ENCODE measurements at places on chromosomes 4 and X.
A peak's percentile ranks its signal among the peaks of the same experiment; 100 is the strongest.

- no peaks in the 10 kb centered on the region for H3K36me3 ChIP-seq
- no peak overlapping the region for H3K4me3 ChIP-seq
- DNase-seq: no peak
- no peaks in the 10 kb centered on the region for H3K4me1 ChIP-seq
Measured at GRCh38 chr4:117610706-117611308, 423.5 kb upstream of the NDST3 start.

GRCh38 chrX:18929775-18930174 is 54.1 kb downstream of the PHKA2 start:
- no peaks in the 10 kb centered on the region for H3K27me3 ChIP-seq
- no peaks in the 10 kb centered on the region for H3K4me1 ChIP-seq
- H3K4me3 ChIP-seq: no peak overlapping the region
- H3K27ac ChIP-seq: no peak overlapping the region

GRCh38 chrX:39946822-39947221 is 150.9 kb downstream of the BCOR start:
- no peak overlapping the region for H3K27ac ChIP-seq
- no peak for DNase-seq
- H3K27me3 ChIP-seq: no peaks in the 10 kb centered on the region
- H3K4me3 ChIP-seq: no peak overlapping the region

GRCh38 chrX:130117166-130117565 is 6.9 kb upstream of the ELF4 start:
- H3K4me1 ChIP-seq: peaks cover 17% of the 10 kb centered on the region
- DNase-seq: no peak
- H3K36me3 ChIP-seq: peaks cover 5% of the 10 kb centered on the region
- no peak overlapping the region for H3K27ac ChIP-seq
- no peak overlapping the region for H3K4me3 ChIP-seq

- H3K27ac ChIP-seq: no peak overlapping the region
- no peaks in the 10 kb centered on the region for H3K27me3 ChIP-seq
- peaks cover 8% of the 10 kb centered on the region for H3K4me1 ChIP-seq
- DNase-seq: no peak
Measured at GRCh38 chrX:104187931-104188330, 21.7 kb downstream of the FAM199X start.

DNA sequence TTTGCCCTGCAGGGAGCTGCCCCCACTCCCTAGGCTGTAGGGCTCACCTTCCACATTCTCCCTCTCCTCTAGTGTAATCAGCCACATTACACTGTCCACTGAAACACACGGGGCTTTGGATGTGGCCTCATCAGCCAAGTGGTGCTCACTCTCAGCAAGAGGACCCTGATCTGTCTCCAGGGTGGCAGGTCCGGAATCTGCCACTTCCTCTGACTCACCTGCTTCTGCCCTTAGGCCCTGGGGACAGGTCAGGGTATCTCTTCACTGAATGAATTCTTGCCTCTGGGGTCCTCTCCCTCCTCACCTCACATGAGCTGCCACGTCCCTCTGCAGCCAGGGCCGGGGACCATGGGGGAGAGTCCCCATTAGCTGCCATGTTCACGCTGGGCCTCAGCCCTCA is 15.9 kb downstream of the ZNF41 start:
- H3K4me1 ChIP-seq: peaks cover 26% of the 10 kb centered on the region
- H3K4me3 ChIP-seq: no peak overlapping the region
- H3K36me3 ChIP-seq: peaks cover 17% of the 10 kb centered on the region
- no peaks in the 10 kb centered on the region for H3K27me3 ChIP-seq

GRCh38 chrX:9816084-9816700 is 30.0 kb downstream of the SHROOM2 start:
- H3K4me3 ChIP-seq: no peak overlapping the region
- DNase-seq: no peak
- no peaks in the 10 kb centered on the region for H3K4me1 ChIP-seq
- H3K36me3 ChIP-seq: no peaks in the 10 kb centered on the region
- H3K27me3 ChIP-seq: no peaks in the 10 kb centered on the region

DNA sequence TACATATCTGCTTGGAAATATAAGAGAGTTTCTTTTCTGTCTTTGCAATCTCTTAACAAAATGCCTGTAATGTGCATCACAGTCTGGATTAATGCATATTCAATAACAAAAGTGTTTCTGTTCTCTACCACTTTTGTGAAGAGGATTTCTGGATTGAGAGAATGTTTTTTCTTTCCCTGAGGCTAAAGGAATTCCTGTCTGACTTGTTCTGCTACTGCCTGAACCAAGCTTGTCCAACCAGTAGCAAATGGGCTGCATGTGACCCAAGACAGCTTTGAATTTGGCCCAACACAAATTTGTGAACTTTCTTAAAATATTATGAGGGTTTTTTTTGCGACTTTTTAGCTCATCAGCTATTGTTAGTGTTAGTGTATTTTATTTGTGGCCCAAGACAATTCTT is 1133.9 kb downstream of the SH3BGRL start:
- H3K4me1 ChIP-seq: no peaks in the 10 kb centered on the region
- H3K4me3 ChIP-seq: no peak overlapping the region
- DNase-seq: no peak

DNA sequence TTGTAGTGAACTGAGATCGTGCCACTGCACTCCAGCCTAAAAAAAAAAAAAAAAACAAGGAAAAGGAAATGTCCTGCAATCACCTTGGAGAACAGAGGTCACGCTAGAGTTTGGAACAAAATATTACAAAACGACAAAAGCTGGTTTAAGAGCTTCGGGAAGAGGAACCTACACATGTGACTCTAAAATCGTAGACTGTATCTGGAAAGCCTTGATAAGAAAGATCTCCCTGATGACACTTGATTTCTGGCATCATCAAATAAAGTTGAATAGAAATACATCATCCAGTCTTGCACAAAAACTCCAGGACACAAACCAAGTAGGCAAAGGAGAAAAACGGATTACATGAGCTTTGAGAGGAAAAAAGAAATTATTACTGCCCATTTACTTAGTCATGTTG is 31.1 kb upstream of the DOCK11 start:
- no peaks in the 10 kb centered on the region for H3K27me3 ChIP-seq
- no peak overlapping the region for H3K4me3 ChIP-seq

DNA sequence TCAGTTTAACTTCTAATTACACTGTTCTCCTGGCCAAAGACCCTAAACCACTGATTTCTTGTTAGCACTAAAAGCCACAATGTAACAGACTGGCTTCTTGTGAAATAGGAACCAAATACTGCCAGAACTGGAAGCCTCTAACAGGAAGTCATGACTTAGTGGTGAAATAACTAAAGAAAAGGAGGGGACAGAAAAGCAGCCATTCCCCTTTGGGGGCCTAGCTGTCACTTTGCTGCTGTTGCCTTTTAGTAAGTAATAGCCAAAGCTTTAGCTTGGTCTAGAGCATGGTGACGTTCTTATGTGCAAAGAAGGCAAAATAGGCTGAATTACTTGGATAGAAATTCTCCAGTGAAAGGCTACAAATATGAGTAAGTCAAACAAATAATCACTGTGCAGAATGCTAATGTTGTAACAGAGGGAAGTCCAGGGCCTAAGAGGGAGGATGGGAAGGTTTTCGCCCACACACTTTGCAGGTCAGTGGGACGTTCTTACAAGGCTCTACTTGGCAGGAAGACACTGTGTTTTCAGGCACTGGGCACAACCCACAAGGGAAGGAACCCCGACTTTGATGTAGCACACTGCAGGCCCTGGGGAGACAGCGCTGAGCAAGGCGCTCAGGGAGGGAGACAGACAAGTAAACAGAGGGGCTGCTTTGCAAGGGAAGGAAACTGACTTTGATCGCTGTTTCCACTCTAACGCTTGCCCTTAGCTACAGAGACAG is 16.7 kb downstream of the GAB3 start:
- H3K4me3 ChIP-seq: peak overlapping the region; percentile 73
- H3K36me3 ChIP-seq: peaks cover 11% of the 10 kb centered on the region
- H3K27me3 ChIP-seq: no peaks in the 10 kb centered on the region
- peaks cover 80% of the 10 kb centered on the region for H3K4me1 ChIP-seq
- peak overlapping the region; percentile 91 for H3K27ac ChIP-seq
- DNase-seq: no peak

Measured in central memory CD8-positive, alpha-beta T cell (primary cell).